Sciatic nerve (tissue), 2 donors: ENCODE measurements at places on chromosomes 3 and 15. TPM values are rescaled to one million over a fixed set of nuclear protein-coding genes. Genes with fewer than 3 reads are reported as not detected.

The HRG gene
- not detected for total RNA-seq

The B3GNT5 gene
- 30.3 TPM for total RNA-seq

The GABRR3 gene
- total RNA-seq, result not detected

The WDR5B gene
- total RNA-seq, result 5.3 TPM

The EPHB1 gene
- total RNA-seq, result 6.6 TPM

The DYNLT2B gene
- 9.9 TPM for total RNA-seq

The CLDN16 gene
- total RNA-seq, result 0.53 TPM

The ACAN gene
- 2.7 TPM for total RNA-seq

The RAD51 gene
- 0.53 TPM for total RNA-seq

The HRH1 gene
- 40.3 TPM for total RNA-seq

The SAMMSON gene
- 3.4 TPM for total RNA-seq

The TMEM207 gene
- not detected for total RNA-seq

The AHSG gene
- total RNA-seq, result not detected

The CKMT1A gene
- 0.36 TPM for total RNA-seq

The TRPM1 gene
- not detected for total RNA-seq

The NEK10 gene
- 1.9 TPM for total RNA-seq

The FOXL2NB gene
- total RNA-seq, result not detected

The CCDC13 gene
- 3.1 TPM for total RNA-seq

The UMPS gene
- total RNA-seq, result 18.3 TPM

The MYZAP gene
- total RNA-seq, result 3.7 TPM

The MUC20 gene
- total RNA-seq, result 28.7 TPM

The TMEM45A gene
- 20.6 TPM for total RNA-seq

The NAA50 gene
- 75.7 TPM for total RNA-seq

The EPHA6 gene
- total RNA-seq, result 0.98 TPM

The GNB5 gene
- 12.8 TPM for total RNA-seq

The FMN1 gene
- 10.0 TPM for total RNA-seq

The PLOD2 gene
- total RNA-seq, result 37.2 TPM

The MORC1 gene
- total RNA-seq, result not detected

The CACNA2D3 gene
- total RNA-seq, result 6.9 TPM

The VGLL3 gene
- total RNA-seq, result 130 TPM
